ENCODE measurements at places on chromosomes 5 and 9.

DNA sequence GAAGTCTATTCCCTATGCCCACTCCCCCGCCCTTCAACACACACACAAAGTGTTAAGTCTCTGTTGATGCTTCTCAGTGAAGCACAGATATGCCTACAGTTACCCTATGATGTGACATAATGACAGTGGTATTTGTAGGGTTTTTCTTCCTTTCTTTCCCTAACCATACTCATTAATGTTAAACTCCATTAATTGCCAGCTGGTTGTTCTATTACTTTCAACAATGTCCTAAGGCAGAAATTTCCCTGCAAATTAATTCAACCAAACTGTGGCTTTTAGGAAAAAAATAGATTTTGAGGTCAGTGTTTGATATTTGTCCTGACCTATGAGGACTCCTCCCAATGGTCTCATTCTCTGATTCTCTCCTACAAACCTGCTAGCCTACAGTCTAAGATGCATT is 38.2 kb upstream of the SLCO6A1 start:
- no peak overlapping the region for H3K27ac ChIP-seq
- DNase-seq = no peak
- H3K4me1 ChIP-seq = no peaks in the 10 kb centered on the region
- no peaks in the 10 kb centered on the region for H3K36me3 ChIP-seq
- no peaks in the 10 kb centered on the region for H3K27me3 ChIP-seq
- H3K4me3 ChIP-seq = no peak overlapping the region

- H3K27me3 ChIP-seq = peaks cover 13% of the 10 kb centered on the region
- no peak overlapping the region for H3K27ac ChIP-seq
- H3K36me3 ChIP-seq = no peaks in the 10 kb centered on the region
- no peak overlapping the region for H3K4me3 ChIP-seq
- peak; percentile 32 for DNase-seq
Measured at GRCh38 chr9:132169672-132170392, 8.0 kb downstream of the NTNG2 start.

DNA sequence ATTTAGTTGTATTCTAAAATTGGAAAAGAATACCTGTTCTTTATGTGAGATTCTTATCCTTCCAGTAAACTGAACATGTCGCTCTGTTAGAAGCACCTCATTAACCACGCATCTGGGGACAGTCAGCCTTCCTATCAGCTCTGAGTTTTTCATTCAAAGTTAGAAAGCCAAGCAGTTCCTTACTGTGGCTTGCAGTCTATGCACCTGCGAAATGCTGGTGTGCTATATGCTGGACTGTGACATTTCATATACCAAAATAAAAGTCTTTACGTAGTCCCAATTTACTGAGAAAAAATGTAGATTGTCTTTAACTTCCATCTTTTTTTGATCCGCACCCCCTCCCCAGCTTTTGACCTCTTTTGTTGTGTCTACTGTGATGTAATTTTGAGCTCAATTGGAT is 4.3 kb downstream of the ANP32B start:
- peaks cover 14% of the 10 kb centered on the region for H3K4me1 ChIP-seq
- no peak for DNase-seq
- no peaks in the 10 kb centered on the region for H3K36me3 ChIP-seq
- no peak overlapping the region for H3K4me3 ChIP-seq

DNA sequence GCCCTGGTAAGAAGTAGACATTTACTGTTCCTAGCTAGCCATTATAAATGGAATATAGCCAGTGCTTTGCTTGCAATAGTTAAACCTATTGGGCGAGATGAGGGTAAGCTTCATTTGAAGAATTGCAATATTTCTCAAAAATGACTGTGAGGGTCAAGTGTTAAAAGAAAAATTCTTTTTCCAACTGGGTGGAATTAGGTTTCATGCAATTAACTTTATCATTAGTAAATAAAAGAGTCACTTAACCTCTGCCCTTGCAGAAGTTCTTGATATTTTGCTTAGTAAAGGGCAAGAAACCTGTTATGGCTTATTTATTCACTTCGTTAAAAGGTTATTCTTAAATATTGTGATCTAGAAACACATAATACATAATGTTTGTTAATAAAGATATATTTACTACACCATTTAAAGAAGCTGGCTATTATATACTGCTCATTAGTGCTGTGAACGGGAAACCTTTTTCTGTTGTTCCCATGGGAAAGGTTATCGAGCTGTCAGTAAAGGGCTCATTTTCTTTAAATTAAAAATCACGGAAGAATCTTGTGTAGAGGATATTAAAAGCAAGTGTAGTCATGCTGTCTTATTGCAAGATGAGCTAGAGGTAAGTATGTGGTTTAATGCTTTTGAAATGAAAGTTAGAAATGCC is 370.5 kb downstream of the CSNK1G3 start:
- H3K27ac ChIP-seq = no peak overlapping the region
- no peaks in the 10 kb centered on the region for H3K36me3 ChIP-seq
- no peak for DNase-seq
- H3K27me3 ChIP-seq = no peaks in the 10 kb centered on the region
- H3K4me1 ChIP-seq = no peaks in the 10 kb centered on the region

GRCh38 chr9:129596541-129597331 is 24.2 kb downstream of the C9orf50 start:
- peak; percentile 77 for DNase-seq
- peak overlapping the region; percentile 75 for H3K27ac ChIP-seq
- H3K4me3 ChIP-seq = no peak overlapping the region
- no peaks in the 10 kb centered on the region for H3K27me3 ChIP-seq
- peaks cover 3% of the 10 kb centered on the region for H3K4me1 ChIP-seq

- H3K4me1 ChIP-seq = no peaks in the 10 kb centered on the region
- no peak overlapping the region for H3K27ac ChIP-seq
- H3K4me3 ChIP-seq = no peak overlapping the region
- no peaks in the 10 kb centered on the region for H3K36me3 ChIP-seq
- DNase-seq = peak; percentile 50
- no peaks in the 10 kb centered on the region for H3K27me3 ChIP-seq
Measured at GRCh38 chr5:94577466-94578245, 40.7 kb downstream of the KIAA0825 start.

All from small intestine (tissue), 16 donors.